Vein endothelial cell (primary cell): ENCODE measurements at places on chromosomes 3 and 15. TPM values are rescaled to one million over a fixed set of nuclear protein-coding genes. Genes with fewer than 3 reads are reported as not detected.

MESP1 gene
- total RNA-seq = 0.10 and 0.33 TPM in 2 replicates

SI gene
- not detected in 2 replicates for total RNA-seq

PCNP gene
- 69.6 and 84.5 TPM in 2 replicates for total RNA-seq

RTP4 gene
- 0.86 and 2.0 TPM in 2 replicates for total RNA-seq
